ENCODE measurements at places on chromosomes 16 and 17.

- DNase-seq, result no peak
These were observed 63.5 kb upstream of the GPR139 start for GRCh38 chr16:20137194-20137593.

- no peak for DNase-seq
These were observed 102.6 kb downstream of the GOSR1 start for GRCh38 chr17:30579610-30580315.

- no peak for DNase-seq
These were observed 604.0 kb upstream of the SALL1 start for GRCh38 chr16:51755039-51755501.

DNA sequence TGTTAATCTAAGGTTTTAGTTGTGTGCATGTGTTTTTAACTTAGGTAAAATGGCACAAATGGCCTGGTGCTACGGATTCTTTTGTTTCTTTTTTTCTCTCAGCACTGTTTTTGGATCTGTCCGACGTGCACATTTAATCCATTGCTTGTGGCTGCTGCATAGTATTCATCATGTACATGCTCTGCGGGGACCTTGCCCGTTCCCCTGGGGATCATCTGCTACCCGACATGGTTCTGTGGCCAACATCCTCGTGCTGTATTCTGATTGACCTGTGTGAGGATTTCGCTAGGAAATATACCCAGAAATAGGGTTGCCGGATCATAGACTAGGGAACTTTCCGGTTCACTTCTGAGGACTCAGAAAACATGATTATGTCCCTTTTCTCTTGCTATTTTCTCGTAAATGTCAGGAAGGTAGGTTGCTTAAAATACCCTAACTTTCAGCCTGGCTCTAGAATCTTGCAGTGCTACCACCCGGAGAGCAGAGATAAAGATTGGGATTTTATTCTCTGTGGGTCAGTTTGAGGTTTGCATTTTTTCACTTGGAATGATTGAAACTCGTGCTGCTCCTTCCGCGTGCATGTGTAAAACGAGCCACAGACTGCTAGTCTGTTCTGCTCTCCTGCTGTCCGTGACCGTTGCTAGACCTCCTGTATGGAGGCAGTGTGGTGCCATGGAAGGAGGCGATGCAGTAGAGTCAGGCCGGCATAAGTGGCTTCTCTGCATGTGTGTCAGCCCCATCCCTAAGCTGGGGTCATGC is 42.9 kb downstream of the LDHD start:
- no peak for DNase-seq

- no peak for DNase-seq
These were observed 23.9 kb downstream of the COX4I1 start for GRCh38 chr16:85823328-85823920.

DNA sequence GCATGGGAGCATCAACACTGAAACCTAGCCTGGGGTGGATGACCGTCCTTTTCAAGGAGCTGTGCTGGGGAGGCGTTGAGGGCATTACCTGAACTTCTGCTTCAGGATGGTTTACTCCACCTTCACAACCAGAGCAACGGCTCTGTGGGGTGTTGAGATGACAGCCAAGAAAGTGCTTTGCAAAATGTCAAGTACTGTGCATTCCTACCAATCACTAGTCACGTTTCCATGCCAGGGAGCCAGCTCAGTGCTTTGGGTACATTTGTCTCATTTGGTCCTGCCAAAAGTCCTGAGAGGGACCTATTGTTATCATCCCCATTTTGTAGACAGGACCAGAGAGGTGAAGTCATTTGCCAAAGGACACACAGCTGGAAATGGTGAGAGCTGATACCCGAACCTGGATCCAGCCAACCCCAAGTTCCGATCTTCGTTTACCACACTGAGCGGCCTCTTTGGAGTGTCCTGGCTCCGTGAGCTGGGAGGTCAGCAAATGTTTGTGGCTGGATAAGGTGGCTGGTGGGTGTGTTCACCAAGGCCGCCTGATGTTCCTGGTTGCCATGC is 61.6 kb downstream of the IRF8 start:
- DNase-seq, result no peak

DNA sequence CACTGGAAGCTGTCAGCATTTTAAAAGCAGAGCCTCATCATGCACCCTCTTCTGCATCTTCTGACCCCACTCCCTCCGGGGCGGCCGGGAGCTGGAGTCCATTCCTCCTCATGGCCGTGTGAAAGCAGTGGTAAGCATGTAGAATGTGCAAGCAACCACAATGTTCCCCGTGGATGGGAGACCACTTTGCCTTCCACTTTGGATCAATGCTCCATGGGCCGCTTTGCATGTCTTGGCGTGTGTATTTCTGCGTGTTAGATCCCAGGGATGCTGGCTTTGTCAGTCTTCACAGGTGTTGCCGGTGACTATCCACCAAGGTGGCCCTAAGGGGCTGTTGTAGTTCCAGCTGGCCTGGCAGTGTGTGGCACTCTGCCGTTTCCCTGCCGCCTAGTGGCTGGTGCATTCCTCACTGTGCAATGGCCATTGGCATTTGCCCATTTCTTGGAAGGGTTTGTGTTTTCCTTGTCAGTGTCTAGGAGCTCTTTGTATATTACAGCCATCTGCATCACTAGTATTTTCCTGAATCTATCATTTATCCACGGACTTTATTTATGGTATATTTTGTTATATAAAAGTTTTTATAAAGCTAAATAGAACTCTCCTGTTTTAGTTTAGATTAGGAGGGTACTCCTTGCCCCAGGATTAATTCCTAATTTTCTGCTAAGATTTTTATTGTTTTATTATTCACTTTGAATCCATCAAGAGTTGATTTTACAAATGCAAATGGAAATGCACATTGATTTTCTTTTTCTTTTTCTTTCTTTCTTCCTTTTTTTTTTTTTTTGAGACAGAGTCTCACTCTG is 5.8 kb upstream of the ALDH3A1 start:
- no peak for DNase-seq
